ENCODE measurements at places on chromosomes 16 and 17.

- no peak for DNase-seq
Observed at GRCh38 chr16:87344931-87345631, 27.9 kb upstream of the C16orf95 start.

DNA sequence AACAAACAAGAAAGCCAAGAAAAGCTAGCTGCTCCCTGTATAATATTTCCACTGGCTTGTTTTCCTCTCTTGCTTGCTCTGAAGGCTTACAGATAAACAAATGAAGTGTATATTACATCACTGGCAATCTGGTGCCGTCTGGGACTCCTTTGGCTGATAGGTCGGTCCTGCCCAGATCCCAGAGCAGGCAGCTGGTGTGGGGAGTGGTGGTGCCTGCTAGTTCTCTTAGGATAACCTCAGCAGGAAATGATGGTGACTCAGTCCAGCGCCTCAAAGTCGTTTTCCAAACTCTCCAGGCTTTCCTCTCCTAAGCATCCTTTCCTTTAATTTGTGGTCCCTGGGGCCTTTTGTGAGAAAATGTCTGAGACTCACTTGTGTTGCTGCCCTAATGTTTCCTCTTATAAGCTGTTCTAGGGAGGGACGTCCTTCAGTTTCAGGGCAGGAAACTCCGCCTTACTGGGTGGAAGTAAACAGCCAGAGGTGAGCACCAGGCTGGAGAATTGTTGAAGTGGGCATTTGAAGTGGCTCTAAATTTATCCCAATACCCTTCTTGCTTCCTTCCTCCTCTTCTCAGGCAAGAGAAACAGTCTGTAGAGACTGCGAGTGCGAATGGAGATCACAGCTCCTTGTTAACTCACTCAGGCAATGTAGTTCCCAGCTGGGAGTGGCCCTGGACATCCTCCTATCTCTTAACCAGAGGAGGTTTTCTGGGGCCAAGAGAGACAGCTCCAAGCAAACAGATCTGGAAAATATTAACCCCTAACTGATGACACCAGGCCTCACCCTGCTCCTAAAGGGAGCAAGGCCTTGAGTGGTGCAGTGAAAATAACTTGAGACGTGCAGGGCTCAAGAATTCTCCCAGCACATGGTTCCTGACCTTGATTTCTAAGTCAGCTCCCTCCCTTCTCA is 34.9 kb downstream of the CD300LF start:
- DNase-seq = no peak

DNA sequence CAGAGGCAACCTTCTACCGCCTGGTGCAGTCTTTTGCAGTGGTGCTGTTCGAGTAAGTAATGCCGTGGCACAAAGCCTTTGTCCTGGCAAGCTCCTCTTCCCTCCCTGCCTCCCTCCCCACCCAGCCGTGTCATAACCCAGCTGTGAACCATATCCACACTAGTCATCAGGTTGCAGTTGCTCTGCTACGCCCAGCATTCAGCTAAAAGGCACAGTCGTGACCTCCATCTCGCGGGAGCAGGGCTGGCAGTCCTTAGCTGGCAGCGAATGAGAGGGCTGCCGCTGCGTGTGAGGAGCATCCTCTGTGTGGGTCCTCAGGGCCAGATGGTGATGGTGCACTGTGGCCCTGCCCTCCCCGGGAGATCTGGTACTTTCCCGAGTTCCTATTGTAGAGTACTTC is 39.3 kb downstream of the CIBAR2 start:
- peak; percentile 30 for DNase-seq

DNA sequence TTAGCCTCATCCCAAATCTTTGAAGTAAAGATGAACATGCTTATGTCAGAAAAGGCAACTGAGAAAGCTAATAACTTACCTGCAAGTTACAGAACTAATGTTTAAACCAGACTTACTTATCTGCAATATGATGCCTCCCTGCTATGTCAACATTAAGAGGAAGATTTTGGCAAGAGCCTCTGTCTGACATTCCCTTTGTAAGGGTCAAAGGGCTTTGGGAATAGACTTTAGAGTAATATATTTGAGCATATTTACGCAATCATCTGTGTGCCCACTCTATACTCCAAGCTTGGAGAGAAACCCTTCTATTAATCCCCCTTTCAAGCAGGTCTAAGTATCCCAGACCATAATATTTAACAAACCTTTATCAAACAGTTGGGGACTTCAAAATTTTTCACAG is 389.4 kb downstream of the NPIPA8 start:
- no peak for DNase-seq

DNA sequence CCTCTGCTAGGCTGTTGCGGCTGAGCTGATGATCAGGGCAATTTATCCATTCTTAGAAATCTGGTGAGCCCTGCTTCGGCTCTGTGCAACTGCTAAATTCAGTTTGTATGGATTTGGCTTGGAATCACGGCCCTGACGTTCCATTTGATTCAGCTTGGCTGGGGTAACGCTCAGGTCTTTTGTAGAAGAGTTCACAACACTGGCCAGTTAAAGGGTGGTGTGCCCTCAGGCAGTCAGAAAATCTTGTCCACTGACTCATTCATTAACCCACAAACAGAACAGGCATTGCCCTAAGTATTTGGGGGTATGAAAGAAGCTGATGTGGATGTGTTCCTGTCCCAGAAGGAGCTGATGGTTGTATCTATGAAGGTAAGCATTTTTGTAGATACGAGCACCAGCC is 53.9 kb downstream of the GNAO1 start:
- no peak for DNase-seq

DNA sequence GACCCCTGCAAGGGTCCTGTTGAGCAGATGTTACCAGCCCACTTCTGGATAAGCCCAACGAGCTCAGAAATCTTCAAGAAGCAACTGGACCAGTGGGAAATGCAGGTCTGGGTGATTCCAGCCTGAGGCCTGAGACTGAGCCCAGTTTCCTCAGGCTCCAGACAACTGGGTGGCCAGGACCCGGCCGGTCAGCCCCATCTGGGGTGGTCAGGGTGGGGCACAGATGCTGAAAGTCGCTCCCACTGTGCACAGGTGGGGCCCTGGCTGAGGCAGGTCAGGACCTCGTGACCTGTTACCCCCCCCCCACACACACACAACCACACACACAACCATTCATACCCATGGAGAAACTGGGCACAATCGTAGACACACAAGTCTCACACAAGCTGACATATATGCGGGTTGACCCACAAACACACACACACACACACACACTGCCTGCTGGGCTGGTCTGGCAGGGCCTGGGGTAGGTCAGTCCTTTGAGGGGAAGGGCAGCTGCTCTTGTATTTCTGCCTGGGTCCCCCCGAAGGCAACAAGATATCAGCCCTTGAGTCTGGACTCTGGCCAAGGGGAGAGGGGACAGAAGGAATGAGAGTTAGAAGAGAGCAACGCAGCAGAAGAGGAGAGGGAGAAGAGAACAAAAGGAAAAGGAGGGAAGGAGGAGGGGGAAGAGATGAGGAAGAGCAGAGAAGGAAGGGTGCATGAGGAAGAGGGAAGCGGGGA is 99.0 kb upstream of the CDH5 start:
- DNase-seq = peak; percentile 82

GRCh38 chr17:82356845-82357355 is 2.1 kb upstream of the TEX19 start:
- DNase-seq = peak; percentile 27
